GM23338 (cell line): ENCODE measurements at places on chromosomes 12 and 14. TPM values are rescaled to one million over a fixed set of nuclear protein-coding genes. Genes with fewer than 3 reads are reported as not detected.

GRCh38 chr12:130783110-130783715 is 55.8 kb downstream of the STX2 start:
- peak; percentile 56 for DNase-seq
- H3K4me3 ChIP-seq = no peak overlapping the region
- H3K27me3 ChIP-seq = no peaks in the 10 kb centered on the region

GRCh38 chr12:2019126-2019525 is 14.9 kb upstream of the DCP1B start:
- DNase-seq = no peak
- no peaks in the 10 kb centered on the region for H3K4me1 ChIP-seq
- no peak overlapping the region for H3K4me3 ChIP-seq
- H3K27me3 ChIP-seq = no peaks in the 10 kb centered on the region

The SPTB gene
- total RNA-seq = 1.9 and 2.4 TPM in 2 replicates

GRCh38 chr12:83629931-83630330 is 943.2 kb downstream of the TMTC2 start:
- no peak overlapping the region for H3K27ac ChIP-seq
- DNase-seq = no peak
- no peaks in the 10 kb centered on the region for H3K36me3 ChIP-seq
- no peak overlapping the region for H3K4me3 ChIP-seq

GRCh38 chr12:72369423-72369959 is 97.3 kb downstream of the TRHDE start:
- DNase-seq = no peak
- no peak overlapping the region for H3K4me3 ChIP-seq
- H3K27ac ChIP-seq = no peak overlapping the region
- no peaks in the 10 kb centered on the region for H3K27me3 ChIP-seq

- no peaks in the 10 kb centered on the region for H3K4me1 ChIP-seq
- no peak overlapping the region for H3K4me3 ChIP-seq
- H3K27ac ChIP-seq = peak overlapping the region; percentile 2; the same call in 1 of the 2 replicates
Measured at GRCh38 chr12:101775816-101776215, 36.6 kb upstream of the SYCP3 start.

GRCh38 chr12:120678572-120678971 is 8.4 kb upstream of the MLEC start:
- H3K4me1 ChIP-seq = peaks cover 5% of the 10 kb centered on the region; the same call in 1 of the 2 replicates
- no peak overlapping the region for H3K27ac ChIP-seq
- no peaks in the 10 kb centered on the region for H3K36me3 ChIP-seq
- DNase-seq = no peak
- no peaks in the 10 kb centered on the region for H3K27me3 ChIP-seq

- H3K36me3 ChIP-seq = no peaks in the 10 kb centered on the region
- no peak overlapping the region for H3K4me3 ChIP-seq
- no peak overlapping the region for H3K27ac ChIP-seq
- H3K27me3 ChIP-seq = no peaks in the 10 kb centered on the region
- 0 out of 2 replicates have a peak, but pooled peaks cover 9% of the 10 kb centered on the region for H3K4me1 ChIP-seq
Measured at GRCh38 chr14:77053046-77053841, 24.7 kb upstream of the IRF2BPL start.

The HOXC12 gene
- not detected in 2 replicates for total RNA-seq

DNA sequence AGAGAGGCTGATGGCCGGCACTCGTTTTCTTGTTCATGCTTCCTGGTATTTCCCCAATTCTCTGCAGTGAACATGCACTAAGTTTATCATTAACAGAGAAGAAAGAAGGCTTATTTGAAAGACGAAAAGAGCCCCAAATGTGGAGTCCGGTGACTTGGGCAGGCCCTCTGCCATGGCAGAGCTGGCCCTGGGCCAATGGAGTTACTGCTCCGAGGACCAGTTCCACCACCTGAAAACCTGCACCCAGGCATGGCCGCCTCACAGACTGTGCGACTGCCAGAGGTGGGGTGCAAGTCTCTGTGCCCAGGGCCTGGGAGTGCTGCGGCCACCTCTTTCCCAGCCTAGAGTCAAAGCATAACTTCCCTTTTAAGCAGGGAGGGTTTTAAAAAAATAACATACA is 24.9 kb downstream of the DEGS2 start:
- no peak overlapping the region for H3K4me3 ChIP-seq
- no peak for DNase-seq
- peaks cover 4% of the 10 kb centered on the region; the same call in 1 of the 2 replicates for H3K4me1 ChIP-seq
- H3K36me3 ChIP-seq = no peaks in the 10 kb centered on the region
- no peak overlapping the region for H3K27ac ChIP-seq

- DNase-seq = peak; percentile 97
- H3K4me1 ChIP-seq = peaks cover 28% of the 10 kb centered on the region
- peaks cover 55% of the 10 kb centered on the region for H3K27me3 ChIP-seq
- 0 out of 2 replicates have a peak overlapping the region, but pooled peaks have one; percentile 39 for H3K27ac ChIP-seq
- no peaks in the 10 kb centered on the region for H3K36me3 ChIP-seq
Measured at GRCh38 chr12:54217774-54218241, 29.0 kb upstream of the SMUG1 start.

DNA sequence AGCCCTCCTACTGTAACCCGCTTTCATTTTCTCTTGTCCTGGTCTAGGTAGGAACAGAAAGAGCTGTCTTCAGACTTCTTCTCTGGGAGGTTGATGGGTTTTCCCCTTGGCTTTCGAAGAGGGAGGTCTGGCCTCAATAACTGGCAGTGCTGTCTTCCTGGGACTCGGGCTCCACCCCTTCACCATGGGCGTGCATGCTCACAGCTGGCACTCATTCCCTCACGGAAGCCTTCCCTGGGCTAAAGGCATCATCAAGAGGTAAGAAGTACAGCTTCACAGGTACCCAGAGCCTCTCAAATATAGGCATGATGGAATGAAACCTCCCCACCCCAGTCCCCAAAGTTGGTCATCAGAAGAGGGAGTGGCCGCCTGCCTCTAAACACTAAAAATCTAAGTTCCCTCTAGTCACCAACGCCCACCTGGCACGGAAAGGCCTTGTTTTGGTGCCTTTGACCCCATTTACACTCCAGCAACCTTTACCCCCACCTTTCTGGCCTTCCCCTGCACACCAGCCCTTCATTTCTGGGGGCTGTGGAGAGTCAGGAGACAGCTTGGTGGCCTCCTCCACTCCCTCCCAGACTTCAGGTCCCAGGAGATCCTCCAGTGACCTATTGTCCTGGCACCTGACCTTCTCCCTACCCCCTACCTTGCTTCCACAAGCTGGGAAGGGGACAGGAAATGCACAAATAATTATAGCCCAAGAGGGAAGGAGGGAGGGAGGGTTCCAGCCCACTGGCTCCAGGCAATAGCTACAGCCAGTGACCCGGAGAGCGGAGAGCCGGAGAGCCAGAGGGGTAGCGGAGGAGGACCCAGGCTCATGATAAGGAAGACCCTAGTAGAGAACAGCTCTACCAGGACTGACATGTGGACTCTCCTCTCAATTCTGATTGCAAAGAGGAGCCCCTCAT is 2.8 kb downstream of the RAPGEF3 start:
- peaks cover 40% of the 10 kb centered on the region for H3K4me1 ChIP-seq
- H3K27me3 ChIP-seq = no peaks in the 10 kb centered on the region
- no peaks in the 10 kb centered on the region for H3K36me3 ChIP-seq
- no peak overlapping the region for H3K4me3 ChIP-seq
- DNase-seq = no peak
- H3K27ac ChIP-seq = no peak overlapping the region

DNA sequence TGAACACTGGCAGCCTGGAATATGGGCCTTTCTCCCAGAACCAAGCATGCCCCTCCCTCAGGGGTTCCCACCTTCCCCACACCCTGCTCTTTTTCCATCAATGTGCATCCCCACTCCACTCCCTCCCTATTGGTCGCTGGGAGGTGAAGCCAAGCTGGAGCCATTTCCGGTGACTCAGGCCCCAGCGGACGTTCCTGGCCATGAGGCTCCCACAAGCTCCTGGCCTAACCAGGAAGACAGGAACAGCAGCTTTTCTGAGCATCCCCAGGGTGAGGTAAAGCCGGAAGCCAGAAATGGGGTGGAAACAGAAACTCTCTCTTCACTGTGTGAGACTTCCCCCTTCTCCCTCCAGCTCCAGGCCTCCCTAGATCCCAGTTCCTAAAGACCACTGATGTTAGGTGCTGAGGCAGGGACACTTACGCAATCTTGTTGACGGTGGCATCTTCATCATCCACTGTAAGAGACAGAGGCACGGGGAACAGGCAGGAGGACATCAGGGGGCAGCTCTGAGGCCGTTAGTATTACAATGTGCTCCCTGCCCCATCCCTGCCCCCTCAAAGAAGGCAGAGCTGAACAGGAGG is 5.1 kb downstream of the LMBR1L start:
- peaks cover 4% of the 10 kb centered on the region; the same call in 1 of the 2 replicates for H3K36me3 ChIP-seq
- no peak overlapping the region for H3K4me3 ChIP-seq
- H3K4me1 ChIP-seq = peaks cover 14% of the 10 kb centered on the region; the same call in 1 of the 2 replicates
- no peaks in the 10 kb centered on the region for H3K27me3 ChIP-seq
- no peak for DNase-seq

DNA sequence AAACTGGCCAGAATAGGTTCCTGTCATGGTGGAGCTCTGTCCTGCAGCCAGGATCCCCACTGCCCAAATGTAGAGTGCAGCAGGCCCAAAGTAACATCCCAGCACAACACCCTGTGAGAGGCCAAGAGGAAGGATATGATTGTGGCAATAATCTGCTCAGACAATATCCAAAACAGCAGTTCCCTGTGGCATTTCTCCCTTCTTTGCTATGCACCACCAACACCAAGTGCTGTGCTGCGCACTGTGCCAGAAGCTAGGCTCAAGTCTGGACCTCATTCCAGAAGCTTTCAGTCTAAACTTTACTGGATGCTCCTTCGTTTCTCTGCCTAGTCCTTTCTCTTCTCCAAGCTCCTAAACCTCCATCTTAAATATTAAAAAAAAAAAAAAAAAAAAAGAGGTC is 33.4 kb downstream of the SLC11A2 start:
- no peak for DNase-seq
- H3K27me3 ChIP-seq = no peaks in the 10 kb centered on the region
- H3K36me3 ChIP-seq = peaks cover 39% of the 10 kb centered on the region
- H3K4me1 ChIP-seq = no peaks in the 10 kb centered on the region

GRCh38 chr12:81078469-81079196 is 754 bp downstream of the ACSS3 start:
- DNase-seq = no peak
- H3K27ac ChIP-seq = no peak overlapping the region
- H3K27me3 ChIP-seq = no peaks in the 10 kb centered on the region
- peaks cover 38% of the 10 kb centered on the region for H3K4me1 ChIP-seq
- H3K36me3 ChIP-seq = no peaks in the 10 kb centered on the region

The IRAK3 gene
- total RNA-seq = 1.6 and 1.8 TPM in 2 replicates

The TAS2R7 gene
- total RNA-seq = not detected in 2 replicates

The NIN gene
- 12.9 and 17.4 TPM in 2 replicates for total RNA-seq

The CATSPERB gene
- 0.38 TPM in 1 of 2 replicates, not detected in the other for total RNA-seq

GRCh38 chr14:28656704-28657255 is 109.8 kb upstream of the FOXG1 start:
- H3K27me3 ChIP-seq = no peaks in the 10 kb centered on the region
- peaks cover 8% of the 10 kb centered on the region for H3K4me1 ChIP-seq
- no peaks in the 10 kb centered on the region for H3K36me3 ChIP-seq
- H3K27ac ChIP-seq = no peak overlapping the region
- DNase-seq = no peak

The SLC10A1 gene
- total RNA-seq = not detected in 2 replicates

DNA sequence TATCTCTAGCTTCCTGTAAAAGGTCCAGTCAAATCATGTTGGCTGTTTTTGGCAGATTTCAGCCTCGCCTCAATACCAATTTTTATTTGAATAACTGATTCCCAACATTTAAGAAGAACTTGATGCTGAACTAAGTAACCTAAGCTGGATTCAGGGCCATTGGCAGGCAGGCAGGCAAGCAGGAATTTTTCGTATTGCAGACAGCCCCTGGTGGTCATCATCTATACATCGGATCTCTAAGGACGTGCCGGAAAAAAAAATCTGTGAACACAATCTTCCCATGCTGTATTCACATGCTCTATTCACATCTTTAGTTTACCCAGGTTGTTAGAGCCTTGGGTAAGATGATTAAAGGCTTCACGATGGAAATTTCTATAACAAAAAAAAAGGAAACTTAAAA is 7.0 kb downstream of the VCPKMT start:
- peaks cover 14% of the 10 kb centered on the region; the same call in 1 of the 2 replicates for H3K4me1 ChIP-seq
- H3K27me3 ChIP-seq = no peaks in the 10 kb centered on the region
- DNase-seq = peak; percentile 67

- peaks cover 37% of the 10 kb centered on the region for H3K27me3 ChIP-seq
- H3K4me1 ChIP-seq = peaks cover 38% of the 10 kb centered on the region
- H3K36me3 ChIP-seq = no peaks in the 10 kb centered on the region
- peak overlapping the region; percentile 56 for H3K4me3 ChIP-seq
Measured at GRCh38 chr12:139585-139984, 73.0 kb downstream of the IQSEC3 start.

The SLC17A8 gene
- 0.24 TPM in 1 of 2 replicates, not detected in the other for total RNA-seq

- peak; percentile 28 for DNase-seq
- H3K27ac ChIP-seq = no peak overlapping the region
- H3K4me3 ChIP-seq = no peak overlapping the region
Measured at GRCh38 chr14:36856095-36856878, 194.6 kb downstream of the PAX9 start.

The APOLD1 gene
- 0.43 and 0.94 TPM in 2 replicates for total RNA-seq

GRCh38 chr14:100438678-100439592 is 115.8 kb downstream of the SLC25A47 start:
- H3K27me3 ChIP-seq = no peaks in the 10 kb centered on the region
- H3K36me3 ChIP-seq = no peaks in the 10 kb centered on the region
- DNase-seq = no peak
- peaks cover 17% of the 10 kb centered on the region for H3K4me1 ChIP-seq

The E2F7 gene
- total RNA-seq = 22.3 and 31.8 TPM in 2 replicates

The MYF5 gene
- total RNA-seq = not detected in 2 replicates

The DBX2 gene
- 0.07 TPM in 1 of 2 replicates, not detected in the other for total RNA-seq

DNA sequence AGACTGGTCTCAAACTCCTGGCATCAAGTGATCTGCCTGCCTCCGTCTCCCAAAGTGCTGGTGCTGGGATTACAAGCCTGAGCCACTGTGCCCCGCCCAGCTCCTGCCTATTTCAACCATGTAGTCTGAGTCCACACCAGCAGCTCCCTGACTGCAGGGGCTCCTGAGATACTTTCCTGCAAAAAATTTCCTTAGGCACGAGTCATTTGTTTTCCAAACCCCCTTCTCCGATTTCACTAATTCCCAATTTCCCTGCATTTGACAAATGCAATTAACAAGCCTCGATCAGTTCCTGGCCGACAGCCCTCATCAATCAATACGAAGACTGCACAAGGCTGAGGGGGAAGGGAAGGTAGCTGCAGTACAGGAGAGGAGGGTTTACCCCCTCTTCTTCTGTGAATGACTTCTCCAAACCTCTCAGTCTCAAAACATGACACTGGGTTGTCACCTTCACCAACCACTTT is 10.1 kb downstream of the PSMB5 start:
- peaks cover 18% of the 10 kb centered on the region for H3K4me1 ChIP-seq
- H3K27me3 ChIP-seq = no peaks in the 10 kb centered on the region
- H3K27ac ChIP-seq = peak overlapping the region; percentile 21; the same call in 1 of the 2 replicates
- DNase-seq = no peak
- peaks cover 35% of the 10 kb centered on the region; the same call in 1 of the 2 replicates for H3K36me3 ChIP-seq
- no peak overlapping the region for H3K4me3 ChIP-seq

DNA sequence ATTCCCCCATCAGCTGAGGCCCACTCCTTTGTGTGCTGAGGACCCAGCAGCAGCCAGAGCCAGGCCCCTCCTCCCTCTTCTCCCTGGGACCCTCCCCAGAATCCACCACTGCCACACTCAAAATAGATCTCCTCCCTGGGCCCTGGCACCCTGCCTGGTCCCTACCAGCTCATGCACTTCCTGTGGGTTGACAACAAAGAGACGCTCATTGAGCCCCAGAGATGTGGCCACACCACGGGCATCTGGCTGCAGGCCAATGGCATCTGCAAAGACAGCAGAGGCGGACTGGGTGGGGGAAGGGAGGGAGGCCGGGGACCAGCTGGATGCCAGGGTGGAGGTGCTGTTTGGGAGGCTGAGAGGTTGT is 16.0 kb upstream of the ENDOU start:
- no peak for DNase-seq
- H3K4me3 ChIP-seq = no peak overlapping the region
- no peaks in the 10 kb centered on the region for H3K27me3 ChIP-seq
- H3K36me3 ChIP-seq = no peaks in the 10 kb centered on the region

- H3K4me1 ChIP-seq = no peaks in the 10 kb centered on the region
- H3K27ac ChIP-seq = no peak overlapping the region
- H3K27me3 ChIP-seq = no peaks in the 10 kb centered on the region
Measured at GRCh38 chr12:12821975-12822374, 8.8 kb downstream of the DDX47 start.
